ENCODE measurements at places on chromosomes 13 and 19.

DNA sequence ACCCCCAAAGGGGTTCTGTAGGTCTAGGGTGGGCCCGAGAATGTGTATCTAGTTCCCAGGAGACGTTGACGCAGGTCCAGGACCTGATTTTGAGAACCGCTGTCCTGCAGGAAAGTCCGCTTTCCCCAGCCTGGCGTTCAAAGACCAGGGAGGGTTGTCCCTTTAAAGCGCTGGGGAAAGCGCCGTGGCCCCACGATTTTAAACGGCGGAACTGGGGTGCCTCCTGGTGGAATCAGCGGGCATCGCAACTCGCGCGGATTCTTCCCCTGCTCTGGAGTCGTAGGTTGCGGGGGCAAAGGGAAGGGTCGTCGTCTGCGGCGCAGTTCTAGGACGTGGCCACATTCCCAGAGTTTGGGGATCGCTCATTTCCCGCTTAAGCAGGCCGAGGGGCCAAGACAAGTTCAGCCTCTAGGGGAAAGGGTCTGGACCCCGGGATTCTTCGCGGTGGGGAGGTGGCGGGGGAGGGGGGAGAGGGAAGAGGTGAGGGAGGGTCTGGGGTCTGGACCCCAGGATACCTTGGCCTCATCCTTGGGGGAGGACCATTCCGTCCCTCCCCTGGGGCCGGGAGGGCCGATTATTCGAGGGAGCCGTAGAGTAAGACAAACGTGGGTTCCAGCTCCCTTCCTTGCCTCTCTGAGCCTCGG is 7.7 kb downstream of the PNMA8B start:
- DNase-seq, result peak; percentile 77

GRCh38 chr19:46821512-46822409 is 28.9 kb downstream of the AP2S1 start:
- peak; percentile 58 for DNase-seq

DNA sequence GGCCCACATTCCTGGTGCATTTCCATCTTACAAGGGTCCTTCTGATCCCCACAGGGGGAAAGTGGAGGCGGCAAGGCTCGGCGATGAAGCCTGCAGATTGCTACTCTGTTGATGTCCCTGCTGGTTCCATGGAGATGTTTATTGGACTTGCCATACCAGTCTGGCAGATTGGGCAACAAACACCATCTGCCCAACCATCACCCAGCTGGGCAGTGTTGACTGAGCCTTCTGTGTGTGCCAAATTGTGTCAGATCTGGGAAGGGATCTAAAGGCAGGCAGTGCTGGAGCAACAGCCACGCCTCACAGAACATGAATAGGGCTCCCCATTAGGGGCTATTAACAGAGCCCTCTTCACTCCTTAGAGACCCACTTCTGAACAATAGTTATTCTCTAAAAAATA is 35.0 kb downstream of the FLT1 start:
- no peak for DNase-seq

DNA sequence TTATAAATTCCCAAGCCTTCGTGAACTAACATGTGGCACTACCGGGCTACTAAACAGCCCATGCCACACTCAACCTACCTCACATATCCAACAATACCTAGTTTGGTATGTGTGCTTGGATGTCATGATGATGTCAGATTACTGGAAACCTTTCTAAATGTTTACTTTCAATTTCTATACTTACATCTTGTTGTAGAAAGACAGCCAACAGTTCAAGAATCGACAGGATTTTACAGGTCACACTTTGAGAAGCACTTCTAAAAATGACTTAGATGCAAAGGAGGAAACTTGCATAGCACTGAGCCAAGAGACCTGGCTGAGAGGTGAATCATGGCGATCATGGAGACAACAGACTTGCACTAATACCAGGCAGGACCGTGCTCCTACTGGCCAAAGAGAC is 209.9 kb downstream of the COL4A1 start:
- no peak for DNase-seq

DNA sequence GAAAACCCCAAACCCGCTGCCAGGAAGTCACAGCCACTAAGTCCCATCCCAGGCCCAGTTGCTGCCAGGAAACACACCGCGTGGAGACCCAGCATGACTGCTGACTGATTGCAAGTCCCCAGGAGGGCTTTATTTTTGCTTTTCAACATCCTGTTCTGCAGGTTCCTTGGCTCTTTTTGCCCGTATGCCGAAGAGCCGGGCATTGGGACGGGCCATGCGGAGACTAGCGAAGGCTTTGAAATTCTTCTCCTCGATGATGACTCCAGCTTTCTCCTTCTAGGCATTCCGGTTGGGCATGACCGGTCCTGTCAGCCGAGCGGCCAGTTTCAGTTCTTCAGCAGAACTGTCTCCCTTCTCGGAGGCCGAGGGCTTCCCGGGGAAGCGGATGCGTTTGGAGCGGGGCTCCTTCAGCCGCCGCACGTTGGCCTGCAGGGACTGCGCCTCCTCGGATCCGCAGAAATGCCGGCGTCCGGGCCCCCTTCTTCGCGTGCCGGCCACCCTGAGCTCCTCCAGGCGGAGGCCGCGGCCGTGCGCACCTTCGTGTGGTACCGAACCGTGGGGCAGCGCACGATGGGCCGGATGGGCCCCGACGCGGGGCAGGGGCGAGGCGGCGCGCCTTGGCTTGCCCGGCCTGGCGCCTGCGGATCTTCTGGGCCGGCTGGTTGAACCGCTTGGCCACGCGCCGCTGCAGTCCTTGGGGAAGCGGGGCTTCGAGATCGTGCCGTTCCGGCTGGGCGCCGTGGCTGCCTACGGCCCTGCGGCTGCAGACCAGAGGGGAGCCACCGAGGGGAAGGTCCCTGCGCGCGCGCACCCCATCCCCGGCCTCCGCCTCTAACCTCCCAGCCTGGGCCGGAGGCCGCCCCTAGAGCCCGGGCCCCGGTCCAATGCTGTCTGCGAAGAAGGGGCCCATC is 15.2 kb downstream of the ZSCAN5C start:
- DNase-seq, result no peak

- DNase-seq, result no peak
These were observed 8.1 kb downstream of the PTGIR start for GRCh38 chr19:46616631-46617322.

DNA sequence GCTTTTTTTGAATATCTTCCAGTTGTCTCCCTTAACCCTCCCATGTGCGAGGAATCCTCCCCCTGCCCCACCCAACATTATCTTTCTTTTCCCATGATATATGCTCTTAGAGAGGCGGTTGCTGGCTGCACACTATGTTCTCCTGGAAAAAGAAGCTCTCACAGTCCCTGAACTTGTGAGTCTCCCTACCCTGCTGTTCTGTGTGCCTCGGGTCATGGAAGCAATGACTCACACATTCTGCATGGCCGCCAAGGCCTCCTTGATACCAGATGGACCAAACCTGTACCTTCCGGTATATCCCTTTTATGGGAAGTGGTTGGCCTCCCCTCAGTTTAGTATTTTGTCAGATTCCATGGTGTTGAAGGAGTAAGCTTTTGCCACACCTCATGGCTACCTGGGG is 705.4 kb downstream of the SLITRK6 start:
- DNase-seq, result no peak

DNA sequence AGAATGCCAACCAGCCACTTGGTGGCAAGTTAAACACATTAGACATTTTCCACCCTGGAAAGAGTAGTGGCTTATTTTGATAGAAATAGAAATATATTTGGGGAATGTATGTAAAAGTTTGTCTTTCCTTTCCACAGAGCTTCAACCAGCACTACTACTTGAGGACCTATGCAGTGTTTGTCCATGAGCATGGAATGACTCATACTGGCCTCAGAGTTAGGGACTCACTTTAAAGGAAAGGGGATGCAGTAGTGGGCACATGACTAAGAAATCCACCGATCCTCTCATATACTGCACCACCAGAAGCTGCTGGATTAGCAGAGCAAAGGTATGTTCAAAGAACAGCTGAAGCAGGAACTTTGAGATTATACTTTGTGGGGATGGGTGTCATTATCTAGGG is 62.6 kb downstream of the LACC1 start:
- DNase-seq, result no peak

DNA sequence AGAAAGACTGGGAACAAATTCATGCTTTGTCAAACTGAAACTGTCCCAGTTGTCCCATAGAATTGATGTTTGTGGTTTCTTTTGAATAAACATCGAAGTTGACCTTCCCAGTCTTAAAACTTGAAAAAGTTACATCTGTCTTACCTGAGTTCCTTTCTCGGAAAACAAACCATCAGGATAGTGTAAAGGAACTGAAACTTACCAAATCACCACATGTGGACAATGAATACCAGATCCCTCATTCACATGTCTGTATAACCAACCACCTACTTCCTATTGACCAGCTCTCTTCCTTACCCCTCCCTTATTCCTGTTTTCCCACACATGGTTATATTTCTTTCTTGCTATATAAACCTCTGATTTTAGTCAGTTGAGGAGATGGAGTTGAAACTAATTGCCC is 791.7 kb upstream of the PCDH20 start:
- DNase-seq, result no peak

DNA sequence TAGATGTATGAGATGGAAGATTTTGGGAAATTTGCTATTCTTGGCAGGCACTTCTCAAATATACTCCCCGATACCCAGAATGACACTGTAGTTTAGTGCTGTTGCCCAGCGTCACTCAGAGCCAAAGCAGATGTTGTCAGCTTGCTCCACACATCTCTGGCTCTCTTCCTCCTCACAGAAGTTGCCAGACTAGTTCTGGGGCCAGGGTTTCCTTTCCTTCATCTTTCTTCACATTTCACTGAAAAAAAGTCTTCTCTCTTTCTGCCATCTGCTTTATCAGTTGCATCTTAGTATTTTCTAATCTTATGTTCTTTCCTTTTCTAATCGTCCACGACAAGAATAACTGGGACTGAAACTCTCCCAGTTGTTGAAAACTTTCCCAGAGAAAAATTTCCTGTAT is 251.4 kb downstream of the RGCC start:
- DNase-seq, result no peak

GRCh38 chr19:38836159-38836982 is 4.8 kb upstream of the ECH1 start:
- no peak for DNase-seq

DNA sequence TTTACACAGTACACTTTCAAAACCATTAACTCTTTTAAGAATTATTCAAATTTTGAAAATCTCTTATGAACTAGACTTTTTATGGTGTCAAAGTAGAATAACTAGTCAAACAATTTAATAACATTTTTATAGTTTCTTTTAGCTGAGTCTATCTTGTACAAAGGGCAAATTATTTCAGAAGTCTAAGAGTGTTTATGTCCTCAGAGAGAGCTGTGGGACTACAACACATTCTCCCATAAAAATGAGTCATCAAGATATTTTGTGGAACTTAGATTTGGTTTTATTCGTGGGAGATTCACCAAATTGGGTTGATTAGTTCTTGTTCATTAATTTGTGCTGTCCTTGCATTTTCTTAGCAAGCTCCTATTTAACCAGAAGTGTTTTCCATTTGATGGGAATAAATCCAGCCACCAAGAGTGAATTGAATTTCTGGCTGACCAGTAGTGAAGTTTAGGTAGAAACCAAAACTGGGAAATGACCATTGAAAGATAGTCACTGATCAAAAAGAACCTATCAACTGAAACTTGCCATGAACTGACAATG is 291.0 kb downstream of the DLEU7 start:
- no peak for DNase-seq

- DNase-seq, result no peak
These were observed 100.5 kb upstream of the SLITRK5 start for GRCh38 chr13:87570669-87571068.

GRCh38 chr13:50344717-50345116 is 329.5 kb downstream of the KCNRG start:
- no peak for DNase-seq

- no peak for DNase-seq
These were observed 612.5 kb upstream of the PRR20A start for GRCh38 chr13:56528040-56528790.

- peak; percentile 91 for DNase-seq
These were observed 11.1 kb upstream of the ARRDC2 start for GRCh38 chr19:17996826-17997316.

- no peak for DNase-seq
These were observed 9.8 kb downstream of the KBTBD6 start for GRCh38 chr13:41122838-41123237.

DNA sequence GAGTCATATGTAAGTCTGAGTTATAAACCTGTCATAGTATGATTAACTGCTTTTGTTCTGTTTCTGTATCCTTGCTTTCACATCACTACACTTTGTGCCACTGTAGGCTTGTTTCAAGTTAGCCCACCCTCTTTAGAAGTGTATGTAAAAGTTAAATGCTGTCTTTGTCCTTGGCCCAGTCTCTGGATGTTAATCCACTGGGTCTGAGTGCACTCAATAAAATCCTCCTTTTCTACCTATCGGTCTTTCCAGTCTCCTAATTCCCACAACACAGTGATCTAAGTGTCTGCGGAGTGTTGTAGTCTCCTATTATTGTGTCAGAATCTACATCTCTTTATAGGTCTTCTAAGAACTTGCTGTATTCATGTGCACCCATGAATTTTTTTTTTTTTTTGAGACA is 14.1 kb downstream of the ZNF429 start:
- DNase-seq, result no peak

- DNase-seq, result no peak
These were observed 81.7 kb downstream of the TNFRSF19 start for GRCh38 chr13:23651887-23652286.

GRCh38 chr13:94825507-94825906 is 113.2 kb upstream of the SOX21 start:
- peak; percentile 28 for DNase-seq

- peak; percentile 89 for DNase-seq
These were observed 3.7 kb upstream of the ZNF444 start for GRCh38 chr19:56137405-56137804.

DNA sequence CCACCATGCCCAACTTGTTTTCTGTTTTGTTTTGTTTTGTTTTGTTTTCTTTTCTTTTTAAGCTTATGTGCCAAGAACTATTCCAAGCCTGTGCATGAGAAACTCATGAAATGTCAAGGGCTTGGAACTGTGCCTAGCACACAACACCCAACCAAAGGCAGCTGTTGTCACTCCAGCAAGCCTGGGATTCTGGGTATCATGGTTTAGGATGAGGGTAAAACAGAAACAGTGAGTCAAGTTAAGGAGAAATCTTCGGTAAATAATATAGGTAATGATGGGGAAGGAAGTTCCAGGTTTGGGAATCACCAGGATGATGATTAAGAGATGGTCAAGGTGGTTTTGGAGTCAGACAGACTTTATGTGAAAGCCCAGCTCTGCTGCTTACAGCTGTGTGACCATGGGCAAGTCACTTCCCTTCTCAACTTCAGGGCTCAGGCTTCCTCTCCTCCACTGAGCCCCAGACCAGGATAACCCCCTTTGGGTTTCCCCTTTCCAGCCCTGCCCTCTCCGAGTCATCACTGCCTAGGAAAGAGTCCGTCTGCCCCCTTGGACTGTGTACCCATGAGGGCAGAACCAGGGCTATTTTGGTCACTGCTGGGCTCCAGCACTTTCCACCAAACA is 5.0 kb downstream of the PVR start:
- no peak for DNase-seq

DNA sequence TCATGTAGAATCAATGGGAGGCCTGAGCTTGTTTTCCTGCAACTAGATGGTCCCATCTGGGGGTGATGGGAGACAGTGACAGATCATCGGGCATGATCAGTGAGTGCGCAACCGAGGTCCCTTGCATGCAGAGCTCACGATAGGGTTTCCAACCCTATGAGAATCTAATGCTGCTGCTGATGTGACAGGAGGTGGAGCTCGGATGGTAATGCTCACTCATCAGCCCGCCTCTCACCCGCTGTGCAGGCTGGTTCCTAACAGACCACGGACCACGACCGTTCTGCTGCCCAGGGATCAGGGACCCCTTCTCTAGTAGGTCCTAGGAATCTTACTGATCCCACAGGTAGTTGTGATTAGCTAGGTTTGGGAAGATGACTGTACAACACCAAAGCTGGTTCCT is 23.5 kb upstream of the GARRE1 start:
- no peak for DNase-seq

Data from colonic mucosa (tissue), 4 donors.